Uterine smooth muscle cell (primary cell): ENCODE measurements at places on chromosomes 4 and X. TPM values are rescaled to one million over a fixed set of nuclear protein-coding genes. Genes with fewer than 3 reads are reported as not detected.

Gene PTTG2
- 0.37 TPM in 1 of 2 replicates, not detected in the other for total RNA-seq

Gene MAGEB17
- total RNA-seq = not detected in 2 replicates

Gene AFF2
- 0.22 and 0.37 TPM in 2 replicates for total RNA-seq

Gene CENPVL1
- not detected in 2 replicates for total RNA-seq

Gene IL3RA
- 0.12 TPM in 1 of 2 replicates, not detected in the other for total RNA-seq

Gene MAB21L2
- total RNA-seq = 0.11 and 0.12 TPM in 2 replicates

Gene TMEM35A
- 3.8 and 5.9 TPM in 2 replicates for total RNA-seq

Gene GPC4
- 0.77 and 2.2 TPM in 2 replicates for total RNA-seq

Gene RAB41
- not detected in 2 replicates for total RNA-seq

Gene SGMS2
- total RNA-seq = 96.4 and 118 TPM in 2 replicates

Gene SPANXN3
- total RNA-seq = not detected in 2 replicates

Gene PRRG3
- total RNA-seq = 0.33 and 1.2 TPM in 2 replicates

Gene AMOT
- total RNA-seq = 3.9 and 6.1 TPM in 2 replicates

Gene HS3ST1
- total RNA-seq = under 0.01 TPM in 1 of 2 replicates, not detected in the other

Gene HUWE1
- total RNA-seq = 140 and 149 TPM in 2 replicates

Gene ALAS2
- not detected in 2 replicates for total RNA-seq
